ENCODE measurements at places on chromosomes 1 and 21.

- no peak for DNase-seq
Measured at GRCh38 chr1:174791863-174792262, 207.9 kb upstream of the CACYBP start.

- peak; percentile 71 for DNase-seq
Measured at GRCh38 chr1:966704-967300, 520 bp downstream of the PLEKHN1 start.

GRCh38 chr1:158248118-158248517, 6.1 kb upstream of the CD1A start:
- no peak for DNase-seq

DNA sequence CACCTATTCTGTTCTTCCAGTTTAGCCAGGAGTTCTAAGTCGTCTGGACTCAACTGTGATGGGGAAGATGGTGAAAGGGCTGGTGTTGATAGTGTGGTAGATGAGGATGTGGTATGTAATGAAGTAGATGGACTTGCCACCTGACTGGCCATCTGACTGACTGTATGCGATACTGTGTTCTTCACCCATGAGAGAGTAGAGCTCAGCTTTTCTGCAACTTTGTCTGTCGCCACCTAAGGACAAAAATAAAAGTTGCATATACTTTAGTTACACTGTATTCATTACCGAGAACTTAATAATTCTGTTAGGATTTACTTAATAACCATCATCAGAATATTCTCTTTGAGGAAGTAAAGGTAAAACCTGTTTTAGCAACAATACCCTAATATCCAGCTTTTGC, 48.5 kb downstream of the EVI5 start:
- no peak for DNase-seq

GRCh38 chr1:79603843-79604242, 597.3 kb upstream of the ADGRL4 start:
- no peak for DNase-seq

DNA sequence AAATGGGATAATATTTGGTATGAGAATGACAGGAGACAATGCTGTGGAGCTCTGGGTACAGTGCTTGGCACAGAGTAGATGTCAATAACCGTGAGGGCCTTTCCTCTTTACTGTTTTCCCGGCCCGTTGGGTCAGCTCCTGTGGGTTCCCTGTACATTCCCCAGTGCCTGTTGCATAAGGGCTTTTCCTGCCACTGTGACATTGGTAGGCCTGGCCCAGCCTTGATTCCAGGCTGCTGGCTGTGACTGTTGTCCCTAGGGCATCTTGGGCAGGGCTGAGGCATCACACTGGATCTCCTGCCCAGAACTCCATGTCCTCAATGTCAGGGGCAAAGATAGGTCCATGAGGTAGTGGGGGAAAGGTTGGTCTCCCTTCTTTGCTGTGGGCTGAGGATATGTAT, 25.8 kb upstream of the MYCL start:
- no peak for DNase-seq

GRCh38 chr1:9558271-9558945, 19.1 kb downstream of the SLC25A33 start:
- DNase-seq, result no peak

DNA sequence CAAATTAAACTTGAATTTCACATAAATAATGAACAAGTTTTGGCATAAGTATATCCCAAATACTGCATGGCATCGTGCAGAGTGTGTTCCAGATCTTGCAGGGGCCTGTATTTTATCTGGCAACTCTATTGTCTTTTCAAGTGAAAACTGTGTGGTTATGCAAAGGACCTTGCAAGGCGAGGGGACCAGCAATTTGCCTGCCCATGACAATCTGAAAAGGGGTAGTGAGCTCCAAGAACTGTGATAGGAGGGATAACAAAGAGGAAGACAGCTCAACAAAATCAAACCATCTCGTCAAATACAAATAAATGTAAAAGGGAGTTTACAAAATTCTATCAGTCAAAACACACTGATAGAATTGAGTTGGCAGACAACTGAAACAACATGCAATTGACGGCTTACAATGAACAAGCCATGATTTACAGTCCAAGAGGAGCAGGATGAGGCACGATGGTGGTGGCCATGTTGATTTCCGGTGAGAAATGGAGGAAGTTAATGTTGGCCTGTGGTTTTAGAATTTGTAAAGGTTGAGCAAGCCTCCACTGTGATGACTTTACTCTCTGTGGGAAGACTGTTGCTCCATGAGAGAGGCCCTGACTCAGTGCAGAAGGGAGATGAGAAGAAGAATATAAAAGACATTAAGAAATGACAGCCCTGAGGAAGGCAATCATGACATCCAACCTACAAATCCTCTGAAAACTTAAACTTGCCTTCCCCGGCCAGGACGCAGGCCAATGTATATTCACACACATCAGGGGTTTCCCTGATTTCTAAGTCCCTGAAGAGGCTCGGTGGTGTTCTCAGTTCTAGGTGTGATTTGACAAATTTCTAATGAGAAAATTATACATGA, 132.2 kb downstream of the ADSS2 start:
- DNase-seq, result no peak

DNA sequence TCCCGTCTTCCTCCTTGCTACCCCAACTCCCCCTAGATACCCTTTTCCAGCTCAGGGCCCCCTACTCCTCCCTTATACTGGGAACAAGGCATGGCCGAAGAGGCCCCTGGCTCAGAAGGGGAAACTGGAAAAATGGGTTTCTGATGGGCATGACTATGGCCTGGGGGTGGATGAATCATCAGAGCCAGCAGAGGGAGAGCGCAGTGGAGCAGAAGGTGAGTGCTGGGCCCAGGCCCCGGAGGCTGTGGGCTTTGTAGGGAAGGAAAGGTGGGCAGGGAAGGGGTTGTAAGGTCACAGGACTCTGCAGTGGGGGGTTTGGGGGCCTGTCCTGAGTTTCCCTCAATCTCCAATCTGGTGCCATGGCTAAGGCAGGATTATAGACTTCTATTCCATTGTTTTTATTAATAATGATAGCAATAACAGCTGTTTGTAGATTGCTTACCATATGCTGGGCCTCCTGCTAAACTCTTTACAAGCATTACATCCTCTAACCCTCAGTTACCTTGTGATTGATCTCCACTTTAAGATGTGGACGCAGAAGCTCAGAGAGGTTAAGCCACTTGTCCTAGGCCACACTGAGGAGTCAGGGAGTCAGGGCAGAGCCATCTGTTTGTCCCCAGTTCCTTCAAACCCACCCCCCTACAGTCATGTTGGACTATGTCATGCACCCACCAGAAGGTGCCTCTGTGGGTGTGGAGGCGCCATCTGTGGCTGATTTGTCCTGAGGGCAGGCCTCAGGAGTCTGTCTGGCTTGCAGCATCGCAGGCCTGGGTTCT, 36.2 kb upstream of the ZNF362 start:
- no peak for DNase-seq

DNA sequence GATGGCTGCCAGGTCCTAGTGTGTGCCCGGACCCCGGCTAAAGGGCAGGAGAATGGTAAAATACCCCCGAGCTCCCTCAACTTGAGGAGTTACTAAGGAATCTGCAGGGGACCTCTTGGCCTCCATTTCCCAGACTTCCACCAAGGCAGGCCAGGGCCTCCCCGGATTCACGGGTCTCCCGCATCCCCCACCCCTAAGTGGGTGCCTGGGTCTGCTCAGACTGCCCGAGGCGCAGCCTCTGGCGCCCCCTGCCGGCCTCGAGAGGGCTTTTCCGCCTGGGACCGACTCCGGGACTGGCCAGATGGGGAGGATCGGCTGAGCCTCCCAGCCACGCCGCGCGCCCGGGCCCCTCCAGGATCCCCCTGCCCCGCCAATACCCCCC, 1.7 kb downstream of the PLEKHG5 start:
- DNase-seq, result peak; percentile 54

DNA sequence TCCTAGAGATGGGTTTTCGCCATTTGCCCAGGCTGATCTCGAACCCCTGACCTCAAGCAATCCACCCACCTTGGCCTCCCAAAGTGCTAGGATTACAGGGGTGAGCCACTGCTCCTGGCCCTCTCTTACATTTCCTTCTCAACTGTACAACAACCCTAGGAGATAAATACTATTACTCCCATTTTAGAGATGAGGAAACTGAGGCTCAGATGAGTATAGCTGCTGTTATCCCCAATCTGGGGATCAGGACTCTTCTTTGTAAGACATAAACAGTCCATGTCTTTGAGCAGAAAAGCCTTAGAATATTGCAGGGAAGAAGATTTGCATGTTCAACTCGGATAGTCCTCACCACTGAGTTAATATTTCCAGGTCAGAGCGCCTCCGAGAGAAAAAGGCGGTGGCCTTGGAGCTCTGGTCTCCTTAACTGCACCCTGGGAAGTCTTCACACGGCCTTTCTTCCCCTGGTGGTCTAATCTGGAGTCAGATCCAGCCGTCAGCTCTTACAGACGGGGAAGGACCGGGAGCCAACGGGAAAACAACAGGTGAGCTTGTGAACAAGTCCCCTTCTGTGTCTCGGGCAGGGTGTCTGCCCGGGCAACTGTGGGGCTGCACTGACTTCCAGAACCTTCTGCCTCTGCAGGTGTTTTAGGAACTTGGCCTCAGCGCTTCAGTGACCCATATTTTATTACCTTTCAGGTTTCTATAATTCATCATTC, 5.9 kb upstream of the OLIG1 start:
- DNase-seq, result no peak

DNA sequence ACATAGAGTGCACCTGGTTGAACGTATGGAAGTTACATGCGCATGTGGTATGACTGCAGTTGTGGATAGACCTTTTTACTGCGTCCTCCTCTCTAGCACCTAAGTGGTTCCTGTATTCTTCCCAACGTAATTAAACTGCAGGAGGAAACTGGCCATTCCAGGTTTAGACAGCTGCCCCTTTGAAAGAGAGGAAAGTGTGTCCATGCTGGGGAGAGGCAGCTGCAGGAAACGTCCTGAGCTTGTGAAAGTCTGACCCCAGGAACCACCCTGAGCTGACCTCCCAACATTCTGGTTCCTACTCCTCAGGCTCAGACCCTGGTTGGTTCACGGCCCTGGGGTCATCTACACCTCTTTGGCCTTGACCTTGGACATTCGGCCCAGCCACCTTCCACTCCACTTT, 309.3 kb downstream of the DISC1 start:
- DNase-seq, result no peak

DNA sequence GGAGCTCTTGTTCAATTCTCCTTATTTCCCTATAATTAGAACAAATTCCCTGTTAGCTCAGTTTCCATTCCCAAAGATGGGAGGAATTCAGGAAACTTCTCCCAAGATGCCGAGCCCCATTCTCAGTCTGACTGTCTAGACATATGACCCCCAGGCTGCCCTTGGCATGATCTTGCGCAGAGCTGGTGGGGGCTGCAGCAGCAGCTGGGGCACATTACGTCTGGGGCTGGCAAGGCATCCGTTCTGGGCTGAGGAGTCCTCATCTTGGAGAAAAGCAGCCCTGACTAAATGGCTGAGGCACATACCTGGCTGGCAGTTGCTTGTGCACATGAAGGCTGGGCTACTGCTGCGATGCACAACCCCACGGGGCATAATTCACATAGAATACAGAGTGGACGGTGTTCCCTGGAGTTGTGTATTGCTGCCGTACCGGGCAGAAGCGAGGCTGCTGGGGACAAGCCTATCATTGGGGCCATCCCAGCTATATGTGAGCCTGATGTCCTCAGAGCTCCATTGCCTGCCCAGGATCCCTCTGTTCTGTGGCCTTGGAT, 36.4 kb upstream of the TRABD2B start:
- DNase-seq, result no peak

DNA sequence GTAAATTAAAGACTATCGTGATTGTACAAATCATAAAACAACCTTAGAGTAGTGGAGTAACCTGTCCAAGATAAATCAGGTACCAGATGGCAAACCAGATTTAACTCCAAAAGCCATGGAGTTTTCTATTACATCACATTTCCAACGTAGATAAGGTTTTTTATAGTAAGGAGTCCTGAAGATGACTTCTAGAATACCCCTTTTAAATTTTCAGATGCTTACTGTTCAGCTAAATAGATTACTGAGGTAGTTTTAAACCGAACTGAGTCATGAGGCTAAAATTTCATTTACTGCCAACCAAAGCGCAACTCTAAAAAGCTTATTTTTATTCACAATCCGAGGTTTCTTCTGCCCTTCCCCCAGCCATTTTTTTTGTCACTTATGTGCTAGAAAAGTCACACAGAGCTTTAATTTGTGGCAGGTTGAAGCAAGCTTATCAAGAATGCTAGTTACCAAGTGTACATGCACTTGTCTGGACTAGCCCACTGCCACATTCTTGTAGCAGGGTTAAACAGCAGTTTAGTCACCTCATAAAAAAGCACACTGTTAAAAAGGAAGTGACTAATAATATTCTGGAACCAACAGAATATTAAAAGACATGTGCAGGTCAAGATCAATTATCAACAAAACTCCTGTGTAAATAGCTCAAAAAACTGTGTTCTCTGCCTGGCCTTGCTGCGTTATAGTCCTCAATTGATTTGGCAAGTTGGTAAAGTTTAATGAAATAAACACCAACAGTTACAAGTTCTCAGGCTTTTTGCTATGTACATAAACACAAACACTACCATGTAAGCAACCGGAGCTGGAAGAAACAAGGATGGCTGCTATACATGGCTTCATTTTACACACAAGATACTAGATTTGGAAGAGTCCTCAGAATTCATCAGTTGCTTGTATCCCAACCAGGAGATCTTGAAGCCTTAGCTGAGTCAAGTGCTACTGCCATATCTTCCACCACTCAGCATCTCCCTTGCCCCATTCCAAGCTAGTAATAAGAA, 180.3 kb upstream of the DMRTA2 start:
- DNase-seq, result no peak

- DNase-seq, result no peak
Measured at GRCh38 chr1:209633335-209633997, 18.8 kb downstream of the LAMB3 start.

DNA sequence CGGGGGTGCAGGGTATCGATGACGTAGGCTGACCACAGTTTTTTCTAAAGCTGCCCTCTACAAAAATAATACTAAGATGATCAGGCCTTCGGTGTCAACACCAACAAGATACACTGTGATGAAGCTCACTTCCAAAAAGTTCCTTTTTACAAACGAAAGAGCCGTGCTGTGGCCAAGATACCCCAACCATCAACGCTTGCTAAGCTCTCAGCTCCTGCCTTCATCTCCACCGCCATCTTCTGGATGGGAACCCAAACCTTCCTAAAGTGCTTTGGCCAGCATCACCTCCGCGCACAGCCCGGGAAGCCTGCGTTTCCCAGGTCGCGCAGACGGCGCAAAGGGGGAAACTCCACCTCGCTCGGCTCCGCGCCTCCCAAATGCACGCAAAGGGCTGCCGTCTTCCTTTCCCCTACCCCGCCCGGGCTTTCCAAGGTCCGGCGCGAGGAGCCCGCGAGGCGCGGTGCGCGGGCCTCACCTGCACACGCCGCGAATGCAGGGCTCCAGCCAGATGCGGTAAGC, 541 bp downstream of the USP48 start:
- no peak for DNase-seq

DNA sequence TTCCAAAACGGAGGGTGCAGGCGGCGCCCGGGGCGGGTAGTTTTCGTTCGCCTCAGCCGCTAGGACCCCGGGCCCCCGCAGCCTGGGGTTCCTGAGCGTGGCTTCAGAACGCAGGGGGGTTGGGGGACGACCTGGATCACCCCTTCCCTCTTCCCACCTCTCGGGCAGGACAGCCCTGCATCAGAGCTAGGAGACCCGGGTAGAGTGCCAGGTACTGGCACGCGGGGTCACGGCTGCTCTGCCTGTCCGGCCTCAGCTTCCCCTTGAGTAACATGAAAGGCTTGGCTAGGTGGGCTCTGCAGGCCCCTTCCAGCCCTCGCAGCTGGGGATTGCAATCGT, 484 bp downstream of the DFFB start:
- DNase-seq, result no peak

All from activated CD4-positive, CD25-positive, alpha-beta regulatory T cell (primary cell).